ENCODE measurements at places on chromosomes 4 and X.

DNA sequence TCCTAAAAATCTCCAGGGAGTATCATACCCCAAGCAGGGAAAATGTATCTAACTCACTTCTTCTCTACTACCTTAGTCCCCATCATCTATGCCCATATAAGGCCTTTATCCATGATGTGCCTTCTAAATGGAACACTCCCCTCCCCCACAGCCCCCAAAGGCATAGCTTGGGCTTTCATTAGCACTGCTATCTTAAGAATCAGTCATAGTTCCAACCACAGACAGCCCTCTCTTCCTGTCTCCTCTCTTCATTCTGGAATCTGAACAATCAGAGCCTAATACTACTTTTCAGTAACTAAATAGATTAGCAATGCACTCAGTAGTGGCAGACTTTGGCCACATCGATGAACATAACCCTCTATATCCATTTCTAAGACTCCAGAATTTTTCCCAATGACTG is 313.2 kb upstream of the DKK2 start:
- no peak for DNase-seq

- peak; percentile 42 for DNase-seq
These were observed 53.5 kb upstream of the FGF13 start for GRCh38 chrX:138765051-138765450.

GRCh38 chr4:153024466-153024865 is 88.3 kb downstream of the FHDC1 start:
- no peak for DNase-seq

GRCh38 chr4:38560340-38560739 is 103.7 kb upstream of the KLF3 start:
- DNase-seq = no peak

DNA sequence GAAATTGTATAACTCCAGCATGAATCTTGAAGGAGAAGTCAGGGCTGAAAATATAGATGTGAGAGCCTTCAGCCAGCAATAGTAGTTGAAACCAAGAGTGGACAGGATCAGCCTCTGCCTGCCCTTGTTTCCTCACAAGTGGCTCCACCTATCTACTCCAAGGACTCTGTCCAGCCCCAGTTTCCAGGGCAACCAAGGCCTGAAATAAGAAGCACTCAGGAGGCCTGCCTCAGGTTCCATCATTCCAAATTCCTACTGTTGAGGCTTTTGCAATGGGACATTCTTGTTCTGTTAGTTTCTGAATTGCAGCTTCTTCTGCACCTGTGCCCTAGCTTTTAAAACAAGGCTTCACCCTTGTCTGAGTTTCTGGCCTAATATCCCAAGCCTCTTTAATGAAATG is 41.6 kb downstream of the TRPC5OS start:
- DNase-seq = no peak

- DNase-seq = no peak
These were observed 535 bp downstream of the WAS start for GRCh38 chrX:48684134-48684533.

- DNase-seq = no peak
These were observed 29.3 kb downstream of the CLCN3 start for GRCh38 chr4:169649545-169650226.

DNA sequence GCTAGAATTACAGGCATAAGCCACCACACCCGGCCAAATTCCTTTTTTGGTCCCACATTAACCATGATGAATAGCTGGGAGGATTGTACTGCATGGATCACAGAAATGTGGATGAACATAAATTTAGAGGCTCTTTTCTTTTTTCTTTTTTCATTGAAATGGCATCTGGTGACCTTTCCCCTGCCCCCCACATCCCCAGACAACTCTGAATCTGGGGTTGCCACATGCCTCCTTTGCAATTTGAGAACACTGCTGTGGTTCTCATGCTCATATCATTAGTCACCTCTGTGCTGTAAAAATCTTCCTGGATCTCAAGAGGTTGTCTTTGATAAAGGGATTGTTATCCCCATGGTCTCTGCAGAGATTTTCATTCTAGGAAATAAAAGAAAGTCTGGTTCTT is 22.8 kb upstream of the FMR1NB start:
- DNase-seq = peak; percentile 58

DNA sequence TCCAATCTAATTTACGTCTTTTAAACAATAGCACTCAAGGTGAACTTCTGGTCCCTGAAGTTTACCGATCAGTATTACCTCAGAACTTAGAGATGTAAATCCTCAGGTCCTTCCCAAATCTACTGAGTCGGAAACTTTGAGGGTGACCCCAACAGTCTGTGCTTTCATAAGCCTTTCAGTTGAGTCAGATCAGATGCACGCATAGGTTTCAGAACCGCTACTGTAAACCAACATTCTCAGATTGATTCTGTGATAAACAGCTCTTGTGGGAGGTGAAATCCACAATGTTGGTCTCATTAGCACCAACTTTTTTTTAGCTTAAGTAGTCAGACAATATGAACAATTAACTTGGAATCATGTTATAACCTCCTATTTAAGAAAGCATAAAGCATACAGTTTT is 86.0 kb downstream of the WWC2 start:
- no peak for DNase-seq

DNA sequence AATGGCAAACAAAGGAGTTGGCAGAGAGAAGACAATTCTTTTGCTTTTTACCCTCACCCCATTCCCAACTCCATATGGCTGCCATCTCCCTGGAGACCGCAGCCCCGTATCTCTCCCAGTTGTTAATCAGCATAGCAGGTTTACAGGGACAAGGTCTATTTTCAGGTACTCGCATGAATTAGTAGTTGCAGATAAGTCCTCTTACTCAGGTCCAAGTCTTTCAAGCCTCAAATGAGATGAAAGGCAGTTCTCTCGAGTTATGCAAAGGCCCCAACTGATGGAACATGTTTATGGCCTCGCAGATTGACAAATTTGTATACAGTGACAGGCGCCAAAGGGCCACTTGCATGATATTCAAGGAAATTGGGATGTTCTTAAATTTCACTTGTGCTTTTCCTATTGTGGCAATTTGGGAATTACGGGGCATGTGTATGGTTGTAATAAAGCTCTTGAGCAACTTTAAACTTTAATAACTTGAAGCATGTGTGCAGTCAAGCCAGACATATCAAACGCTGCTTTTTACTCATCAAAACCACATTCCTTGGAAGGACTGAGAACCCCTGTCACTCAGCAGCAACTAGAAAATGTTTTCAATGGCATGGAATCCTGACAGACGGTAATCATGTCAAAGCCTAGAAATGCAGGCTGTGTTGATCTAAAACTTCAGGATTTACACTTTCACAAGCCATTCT is 45.1 kb downstream of the KDR start:
- no peak for DNase-seq

DNA sequence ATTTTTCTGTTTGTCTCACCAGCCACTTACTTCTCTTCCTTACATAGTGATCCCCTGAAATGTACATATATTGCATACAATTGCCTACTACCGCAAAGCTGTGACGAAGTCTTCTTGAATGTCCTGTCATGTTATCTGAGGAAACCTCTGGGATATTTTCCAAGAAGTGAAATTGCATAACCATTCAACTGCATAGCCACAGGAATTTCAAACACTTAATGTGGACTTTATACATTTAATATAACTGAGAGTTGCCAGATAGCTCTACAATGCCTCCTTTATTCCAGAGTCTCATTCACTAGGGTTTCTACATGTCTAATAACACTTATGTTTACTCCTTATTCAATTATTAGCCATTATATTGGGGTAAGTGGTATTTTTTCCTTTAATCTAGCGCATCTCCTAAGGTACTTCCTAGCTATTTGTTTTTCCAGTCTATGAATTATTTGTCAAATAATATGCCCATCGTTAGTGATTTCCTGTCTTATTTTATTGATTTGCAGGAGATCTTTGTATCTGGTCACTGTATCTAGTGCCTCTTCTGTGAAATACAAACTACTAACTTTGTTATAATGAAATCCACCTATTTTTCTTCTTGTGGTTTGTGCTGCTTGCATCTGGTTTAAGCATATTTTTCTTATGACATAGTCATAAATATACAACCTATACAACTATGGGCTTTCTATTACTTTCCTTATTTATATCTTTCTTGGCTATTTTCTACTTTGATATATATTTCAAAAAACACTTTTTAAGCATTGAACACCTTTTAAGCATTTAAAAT is 69.2 kb upstream of the GRID2 start:
- peak; percentile 84 for DNase-seq

DNA sequence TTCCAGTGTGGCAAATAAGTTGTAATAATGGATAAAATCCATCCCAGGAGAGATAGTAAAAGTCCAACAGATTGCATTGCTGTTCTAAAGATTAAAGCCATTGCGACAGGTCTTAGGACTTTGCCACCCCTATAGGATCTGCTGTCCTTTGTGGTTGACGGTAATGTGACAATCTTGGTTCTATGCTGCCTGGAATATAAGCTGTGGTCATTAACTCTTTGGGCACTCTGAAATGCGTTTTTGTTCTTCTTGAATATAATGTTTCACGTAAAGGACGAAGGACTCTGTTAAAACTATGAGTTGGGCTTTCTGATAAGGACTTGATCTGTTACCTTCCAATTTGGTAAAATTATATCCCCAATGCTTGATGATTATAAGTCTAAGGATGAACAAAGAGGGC is at the start of gene CLDN24:
CLDN24 (minus strand) TSS at position 101 of the 400 bp plus-strand sequence; CDS start at position 101, 0 bp downstream.
- no peak for DNase-seq

DNA sequence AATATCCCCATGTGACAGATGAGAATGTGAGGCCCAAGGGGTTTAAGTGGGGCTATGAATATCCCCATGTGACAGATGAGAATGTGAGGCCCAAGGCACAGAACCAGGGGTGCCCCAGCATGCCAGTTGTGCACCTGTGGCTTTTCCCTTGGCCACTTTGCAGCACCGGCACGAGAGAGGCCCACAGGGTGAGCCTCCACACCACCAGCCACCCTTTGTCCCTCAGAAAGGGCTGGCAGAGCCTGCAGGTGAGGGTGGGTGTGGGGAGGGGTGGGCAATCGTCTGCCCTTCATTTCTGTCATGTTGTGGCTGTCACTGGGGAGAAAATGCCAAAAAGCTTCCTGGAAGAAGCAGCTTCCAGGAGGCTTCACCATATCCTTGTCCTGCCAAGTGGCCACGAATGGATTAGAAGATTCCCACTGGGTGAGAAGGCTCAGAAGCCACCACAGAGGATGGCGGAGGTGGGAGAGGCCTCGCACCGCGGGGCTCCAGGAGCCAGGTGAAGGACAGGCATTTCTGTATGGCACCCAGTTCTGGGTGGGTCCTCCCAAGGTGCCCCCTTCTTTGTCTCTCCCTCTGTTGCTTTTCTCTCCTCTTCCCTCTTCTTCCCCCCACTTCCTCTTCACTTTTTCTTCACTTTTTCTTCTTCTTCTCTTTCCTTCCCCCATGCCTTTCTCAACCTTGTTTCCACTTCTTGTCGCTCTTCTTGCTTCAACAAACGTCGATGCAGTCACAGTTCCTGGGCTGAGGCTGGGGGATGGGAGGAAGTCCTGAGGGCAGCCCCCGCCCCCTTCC is 469 bp upstream of the GPR78 start:
- DNase-seq = no peak

DNA sequence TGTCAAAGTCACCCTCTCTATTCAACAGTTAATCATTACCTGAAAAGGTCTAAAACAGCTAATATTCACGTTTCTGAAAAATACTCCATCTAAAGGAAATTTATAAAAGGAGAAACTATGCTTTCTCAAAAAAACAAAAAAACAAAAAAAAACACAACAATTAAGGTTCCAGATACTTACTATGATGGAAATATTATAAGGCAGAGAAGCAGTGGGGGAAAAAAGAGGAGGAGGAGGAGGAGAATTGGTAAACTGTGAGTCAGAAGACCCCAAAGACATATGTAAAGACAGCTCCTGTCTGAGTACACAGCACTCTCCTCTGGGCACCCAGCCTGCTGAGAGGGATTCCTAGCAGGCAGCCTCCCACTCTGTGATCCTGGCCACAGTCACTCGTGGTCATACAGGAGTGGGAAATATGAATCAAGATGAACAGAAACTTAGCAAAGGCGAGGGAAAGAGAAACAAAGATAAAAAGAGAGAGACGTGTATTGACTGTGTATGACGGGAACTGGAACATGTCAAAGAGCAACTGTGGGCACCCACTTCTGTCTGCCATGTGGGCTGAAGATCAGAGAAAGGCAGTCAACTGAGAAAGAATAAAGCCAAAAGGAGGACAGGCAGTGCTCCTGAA is 12.5 kb downstream of the KLHL15 start:
- no peak for DNase-seq

- DNase-seq = no peak
These were observed 123.1 kb upstream of the GRIA3 start for GRCh38 chrX:123060986-123061385.

GRCh38 chr4:77599378-77599777 is 6.2 kb upstream of the CXCL13 start:
- DNase-seq = no peak

- DNase-seq = no peak
These were observed 682.3 kb upstream of the GRID2 start for GRCh38 chr4:91621446-91621845.

DNA sequence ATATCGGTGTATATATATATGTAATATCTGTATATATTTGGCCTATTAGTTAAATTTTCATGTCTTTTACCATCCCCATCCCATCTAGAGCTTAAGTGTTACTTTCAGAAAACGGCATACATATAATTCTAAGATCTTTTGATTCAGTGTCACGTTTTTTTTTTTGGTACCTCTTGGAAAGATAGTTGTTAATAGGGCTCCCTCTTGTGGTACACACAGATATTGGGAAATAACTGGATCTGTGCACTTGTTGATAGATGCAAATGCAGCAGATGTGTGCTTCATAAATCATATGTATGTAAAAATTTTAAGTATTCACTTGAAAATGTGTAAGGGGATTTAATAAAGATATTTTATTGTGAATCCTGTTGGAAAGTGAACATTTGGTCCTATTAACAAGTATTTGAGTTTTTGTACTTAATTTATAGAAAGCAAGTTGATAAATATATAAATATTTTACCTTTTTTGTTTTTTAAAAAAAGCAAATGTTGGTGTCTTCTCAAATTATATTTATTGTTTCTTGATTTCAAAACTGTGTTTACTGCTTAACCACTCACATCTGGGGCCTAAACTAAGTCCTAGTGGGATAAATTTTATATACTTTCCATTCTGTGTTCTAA is 74.7 kb downstream of the PAQR3 start:
- peak; percentile 34 for DNase-seq

GRCh38 chr4:123705419-123705818 is 308.8 kb downstream of the SPRY1 start:
- no peak for DNase-seq

DNA sequence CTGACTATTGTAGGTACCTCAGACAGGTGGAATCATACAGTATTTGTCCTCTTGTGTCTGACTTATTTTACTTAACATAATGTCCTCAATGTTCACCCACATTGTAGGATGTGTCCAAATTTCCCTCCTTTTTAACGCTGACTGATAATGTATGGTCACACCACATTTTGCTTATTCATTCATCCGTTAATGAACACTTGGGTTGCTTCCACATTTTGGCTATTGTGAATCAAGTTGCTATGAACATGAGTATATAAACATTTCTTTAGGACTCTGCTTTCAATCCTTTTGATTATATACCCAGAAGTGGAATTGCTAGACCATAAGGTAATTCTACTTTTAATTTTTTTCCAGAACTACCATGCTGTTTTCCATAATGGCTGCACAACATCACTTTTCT is 87.0 kb upstream of the NDP start:
- no peak for DNase-seq

GRCh38 chr4:37675587-37676290 is 10.4 kb downstream of the RELL1 start:
- no peak for DNase-seq

Measured in GM04503 (cell line).